Stomach (tissue), 19 donors: ENCODE measurements at places on chromosomes 5 and 9. TPM values are rescaled to one million over a fixed set of nuclear protein-coding genes. Genes with fewer than 3 reads are reported as not detected.

Gene ICE1
- total RNA-seq: 31.9 TPM

Gene FNIP1
- 15.4 TPM for total RNA-seq

Gene LTC4S
- total RNA-seq: 21.0 TPM

Gene TPPP
- total RNA-seq: 2.9 TPM

Gene PCDHB11
- total RNA-seq: not detected

GRCh38 chr9:75775966-75776691 is 114.3 kb upstream of the PCSK5 start:
- no peaks in the 10 kb centered on the region for H3K4me1 ChIP-seq
- H3K36me3 ChIP-seq: no peaks in the 10 kb centered on the region
- H3K4me3 ChIP-seq: no peak overlapping the region
- no peak for DNase-seq
- no peaks in the 10 kb centered on the region for H3K27me3 ChIP-seq

GRCh38 chr9:114499528-114499927 is 5.7 kb downstream of the WHRN start:
- peak; percentile 21 for DNase-seq
- no peak overlapping the region for H3K27ac ChIP-seq
- peaks cover 5% of the 10 kb centered on the region for H3K27me3 ChIP-seq
- H3K4me1 ChIP-seq: peaks cover 46% of the 10 kb centered on the region
- no peak overlapping the region for H3K4me3 ChIP-seq
- H3K36me3 ChIP-seq: no peaks in the 10 kb centered on the region

- no peak overlapping the region for H3K4me3 ChIP-seq
- H3K27me3 ChIP-seq: no peaks in the 10 kb centered on the region
- DNase-seq: no peak
- H3K27ac ChIP-seq: no peak overlapping the region
- H3K36me3 ChIP-seq: no peaks in the 10 kb centered on the region
- peaks cover 8% of the 10 kb centered on the region for H3K4me1 ChIP-seq
Observed at GRCh38 chr9:81848472-81848871, 79.8 kb upstream of the SPATA31D4 start.

DNA sequence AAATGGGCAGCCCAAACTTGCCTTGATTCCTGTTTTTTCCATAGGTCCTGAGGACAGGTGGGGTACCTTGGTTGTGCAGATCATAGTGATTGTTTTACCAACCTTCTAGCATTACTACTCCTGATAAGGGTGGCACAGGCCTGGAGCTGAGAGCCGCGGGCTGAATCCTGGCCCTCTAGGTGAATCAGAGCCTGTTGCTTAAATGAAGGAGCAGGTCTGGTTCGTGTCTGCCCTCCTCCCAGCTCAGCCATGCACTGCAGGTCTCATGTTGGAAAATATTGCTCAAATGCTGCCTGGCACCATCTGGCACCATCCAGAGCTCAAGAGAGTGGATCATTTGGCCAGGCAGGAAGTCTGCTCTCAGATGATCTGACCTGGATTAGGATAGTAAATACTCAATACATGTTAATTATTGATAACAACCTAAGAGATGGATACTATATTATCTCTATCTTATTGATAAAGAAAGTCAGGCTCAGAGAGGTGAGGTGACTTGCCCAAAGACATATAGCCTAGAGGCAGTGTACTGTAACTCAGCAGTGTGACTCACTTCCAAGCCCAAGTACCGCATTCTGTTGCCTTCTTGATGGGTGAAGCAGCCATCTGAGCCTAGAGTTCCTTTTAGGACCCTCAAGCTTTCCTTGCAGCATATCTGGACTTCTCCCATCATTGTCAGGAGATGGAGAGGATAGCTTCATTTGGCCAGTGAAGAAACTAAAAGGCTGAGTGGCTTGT is 104.3 kb upstream of the PITX1 start:
- DNase-seq: no peak
- H3K4me3 ChIP-seq: no peak overlapping the region
- no peaks in the 10 kb centered on the region for H3K36me3 ChIP-seq
- H3K27me3 ChIP-seq: no peaks in the 10 kb centered on the region

- H3K4me3 ChIP-seq: no peak overlapping the region
- no peak for DNase-seq
- peaks cover 35% of the 10 kb centered on the region for H3K4me1 ChIP-seq
- H3K27me3 ChIP-seq: no peaks in the 10 kb centered on the region
- peak overlapping the region; percentile 50 for H3K27ac ChIP-seq
- H3K36me3 ChIP-seq: no peaks in the 10 kb centered on the region
Observed at GRCh38 chr5:56638768-56639238, 176.5 kb upstream of the MAP3K1 start.
